ENCODE measurements at places on chromosomes 13 and 19.

- no peak for DNase-seq
Measured at GRCh38 chr19:17220207-17220758, 5.1 kb downstream of the USE1 start.

- DNase-seq: no peak
Measured at GRCh38 chr13:25371158-25371874, 458 bp upstream of the ATP8A2 start.

- DNase-seq: peak; percentile 70
Measured at GRCh38 chr19:56080669-56081401, 40.3 kb downstream of the ZNF787 start.

- DNase-seq: no peak
Measured at GRCh38 chr13:79989217-79989661, 351.7 kb downstream of the SPRY2 start.

GRCh38 chr13:48839171-48839570 is 136.5 kb upstream of the FNDC3A start:
- no peak for DNase-seq

- DNase-seq: no peak
Measured at GRCh38 chr19:2021453-2022140, 6.1 kb upstream of the BTBD2 start.

DNA sequence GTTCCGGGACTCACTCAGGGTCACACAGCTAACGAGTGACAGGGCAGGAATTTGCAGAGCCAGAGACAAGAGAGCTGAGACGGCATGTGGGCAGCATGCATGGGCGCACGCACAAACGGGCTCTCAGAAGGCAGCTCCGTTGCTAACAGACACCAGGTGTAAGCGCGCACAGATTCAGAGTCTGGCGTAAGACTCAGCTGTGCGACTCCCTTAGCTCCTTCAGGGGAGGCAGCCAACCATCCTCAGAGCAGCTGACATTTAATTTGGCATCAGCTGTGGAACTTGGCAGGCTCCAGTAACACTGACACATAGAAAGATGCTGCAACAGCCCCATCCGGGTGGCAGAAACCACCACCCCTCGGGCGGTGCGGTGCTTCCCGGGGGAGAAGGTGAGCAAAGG is 7.5 kb upstream of the TM6SF2 start:
- no peak for DNase-seq

DNA sequence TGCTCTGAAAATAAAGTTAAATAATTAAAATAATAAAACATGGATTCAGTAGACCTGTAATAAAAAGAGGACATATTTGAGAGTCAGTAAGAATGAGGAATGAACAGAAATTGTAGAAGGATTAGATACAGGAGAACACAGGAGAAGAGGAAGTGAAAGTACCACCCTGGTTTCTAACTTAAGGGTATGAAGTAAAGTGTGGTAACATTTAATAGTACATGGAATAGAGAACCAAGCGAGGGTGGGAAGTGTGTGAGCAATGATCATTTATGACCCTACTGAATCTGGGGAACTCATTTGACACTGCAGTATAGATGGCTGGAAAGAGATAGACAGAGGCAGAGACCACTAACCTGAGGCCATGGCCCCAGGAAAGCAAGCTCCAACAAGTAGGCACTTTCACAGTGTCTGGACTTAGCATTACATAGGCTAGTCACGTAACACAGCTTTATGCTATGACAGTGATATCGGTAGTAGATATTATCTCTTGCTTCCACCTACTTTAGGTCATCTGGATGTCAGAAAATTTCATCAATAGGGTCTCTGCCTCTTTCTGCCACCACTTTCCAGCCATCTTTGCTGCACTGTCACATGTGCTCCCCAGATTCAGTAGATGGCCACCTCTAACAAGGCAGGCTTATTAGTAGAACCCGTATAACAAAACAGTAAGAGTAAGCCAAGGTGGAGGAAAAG is 633.9 kb upstream of the MIR17HG start:
- no peak for DNase-seq

DNA sequence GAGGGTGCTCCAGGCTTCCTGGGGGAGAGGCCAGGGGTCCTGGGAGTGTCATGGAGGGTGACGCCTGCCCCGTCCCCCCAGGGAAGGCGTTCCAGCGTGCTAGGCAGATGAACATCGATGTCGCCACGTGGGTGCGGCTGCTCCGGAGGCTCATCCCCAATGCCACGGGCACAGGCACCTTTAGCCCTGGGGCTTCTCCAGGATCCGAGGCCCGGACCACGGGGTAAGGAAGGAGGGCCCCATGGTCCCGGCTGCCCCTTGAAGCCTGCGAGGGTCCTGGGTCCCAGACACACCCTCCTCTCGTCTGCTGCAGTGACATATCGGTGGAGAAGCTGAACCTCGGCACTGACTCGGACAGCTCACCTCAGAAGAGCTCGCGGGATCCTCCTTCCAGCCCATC is 11.4 kb downstream of the PTGER1 start:
- DNase-seq: no peak

DNA sequence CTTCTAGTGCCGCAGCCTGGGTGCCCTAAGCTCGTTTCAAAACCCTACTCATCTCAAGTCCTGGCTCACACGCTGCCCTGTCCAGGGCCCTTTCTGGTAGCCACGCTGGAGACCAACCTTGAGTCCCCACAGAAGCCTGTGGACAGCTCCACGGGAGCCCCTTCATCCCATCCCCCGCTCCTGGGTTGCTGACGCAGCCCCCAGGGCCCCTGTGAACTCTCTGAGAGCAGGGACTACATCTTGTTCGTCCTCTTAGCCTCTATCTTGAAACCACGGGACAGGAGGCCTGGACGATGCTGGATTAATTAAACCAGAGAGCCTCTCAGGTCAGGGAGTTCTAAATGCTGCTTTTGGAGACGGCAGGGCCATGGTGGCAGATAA is 7.4 kb downstream of the MLLT1 start:
- no peak for DNase-seq

GRCh38 chr19:17114414-17114831 is 38.8 kb downstream of the MYO9B start:
- no peak for DNase-seq

DNA sequence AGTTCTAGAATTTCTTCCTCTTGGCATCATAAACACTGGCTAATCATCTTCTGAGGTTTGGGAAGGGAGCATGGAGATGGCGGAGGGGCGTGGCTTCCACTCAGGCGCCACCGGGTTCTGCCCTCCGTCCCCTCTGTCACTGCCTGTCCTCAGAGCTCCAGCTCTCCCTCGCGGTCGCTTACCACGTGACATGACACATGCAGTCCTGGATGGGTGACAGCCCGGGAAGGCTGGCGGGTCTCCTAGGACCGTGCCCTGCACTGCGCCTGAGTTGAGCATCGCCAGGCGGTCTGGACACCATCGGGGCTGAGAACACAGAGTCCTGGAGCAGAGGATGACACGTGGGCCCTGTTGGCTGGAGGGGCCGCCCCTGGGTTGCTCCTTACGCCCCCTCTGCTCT is 123.3 kb downstream of the RAB20 start:
- DNase-seq: no peak

GRCh38 chr13:28147495-28147894 is 9.2 kb downstream of the PAN3 start:
- DNase-seq: no peak

GRCh38 chr13:49625392-49626079 is 2.8 kb upstream of the ARL11 start:
- no peak for DNase-seq

DNA sequence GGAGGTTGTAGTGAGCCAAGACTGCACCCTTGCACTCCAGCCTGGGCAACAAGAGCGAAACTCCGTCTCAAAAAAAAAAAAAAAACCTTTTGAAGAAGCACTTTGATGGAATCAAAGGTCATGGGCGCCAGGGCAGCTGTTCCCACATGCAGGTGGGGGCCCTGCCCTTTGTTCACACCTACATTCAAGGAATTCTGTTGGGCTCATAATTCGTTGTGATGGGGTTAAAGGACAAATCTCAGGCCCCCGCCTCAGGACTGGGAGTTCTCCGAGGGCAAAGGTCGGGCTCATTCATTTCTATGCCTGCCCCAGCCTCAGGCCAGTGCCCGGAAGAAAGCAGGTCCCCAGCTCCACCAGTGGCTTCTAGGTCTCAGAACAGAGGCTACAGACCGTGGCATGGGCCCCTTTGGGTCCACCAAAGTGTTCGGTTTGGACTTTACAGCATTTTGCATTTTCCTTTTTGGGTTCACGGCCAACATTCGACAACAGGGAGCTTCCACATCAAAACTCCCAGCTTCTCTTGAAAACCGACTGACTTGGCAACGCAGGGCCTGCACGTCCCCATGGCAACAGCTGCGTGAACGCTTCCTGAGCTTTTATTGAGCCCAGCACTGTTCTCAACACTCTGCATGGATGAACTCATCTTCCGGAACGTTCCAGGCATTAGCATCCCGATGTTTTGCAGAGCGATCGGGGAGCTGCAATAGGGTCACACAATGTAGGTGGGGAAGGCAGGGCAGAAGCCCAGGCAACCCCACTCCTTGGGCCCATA is 10.1 kb upstream of the GTF2F1 start:
- DNase-seq: no peak

GRCh38 chr13:62357887-62358645 is 942.4 kb upstream of the PCDH20 start:
- peak; percentile 70 for DNase-seq

DNA sequence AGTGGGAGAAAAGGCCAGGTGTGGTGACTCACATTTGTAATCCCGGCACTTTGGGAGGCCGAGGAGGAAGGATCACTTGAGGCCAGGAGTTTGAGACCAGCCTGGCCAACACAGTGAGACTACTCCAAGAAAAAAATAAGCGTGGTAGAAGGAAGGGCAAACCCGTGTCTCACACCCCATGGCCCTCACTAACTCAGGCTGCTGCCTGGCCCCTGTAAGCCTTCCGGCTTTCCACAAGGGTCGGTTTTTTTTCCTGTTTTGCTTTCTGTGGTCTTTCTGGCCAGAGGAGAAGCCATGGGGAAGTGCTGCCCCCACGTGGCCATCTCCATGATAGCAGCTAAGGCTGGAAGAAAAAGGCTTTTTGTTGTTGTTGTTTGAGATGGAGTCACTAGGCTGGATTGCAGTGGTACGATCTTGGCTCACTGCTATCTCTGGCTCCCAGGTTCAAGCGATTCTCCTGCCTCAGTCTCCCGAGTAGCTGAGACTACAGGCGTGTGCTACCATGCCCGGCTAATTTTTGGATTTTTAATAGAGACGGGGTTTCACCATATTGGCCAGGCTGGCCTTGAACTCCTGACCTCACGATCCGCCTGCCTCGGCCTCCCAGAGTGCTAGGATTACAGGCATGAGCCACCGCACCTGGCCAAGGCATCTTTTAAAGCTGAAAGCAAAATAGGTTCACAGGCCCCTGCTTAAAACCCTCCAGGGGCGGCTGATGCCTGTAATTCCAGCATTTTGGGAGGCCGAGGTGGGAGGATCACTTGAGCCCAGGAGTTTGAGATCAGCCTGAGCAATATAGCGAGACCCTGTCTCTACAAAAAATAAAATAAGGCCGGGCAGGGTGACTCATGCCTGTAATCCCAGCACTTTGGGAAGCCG is 7.5 kb upstream of the ARHGEF18 start:
- peak; percentile 76 for DNase-seq

DNA sequence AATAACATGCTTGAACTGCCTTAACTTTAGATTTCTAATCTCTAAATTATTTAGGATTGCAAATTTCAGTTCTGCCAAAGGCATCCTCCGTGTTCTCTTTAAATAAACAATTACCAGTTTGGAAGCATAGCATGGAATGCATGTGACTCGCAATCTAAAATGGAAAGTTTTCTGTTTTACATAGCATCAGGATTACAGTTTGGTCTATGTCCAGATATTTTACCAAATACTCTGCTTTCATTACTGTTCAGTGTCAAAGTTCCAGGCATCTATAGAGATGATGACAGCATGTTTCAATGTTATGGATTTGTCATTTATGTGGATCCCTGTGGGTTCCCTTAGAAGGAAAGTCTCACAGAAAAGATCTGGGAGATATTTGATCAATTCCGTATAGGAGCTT is 16.8 kb downstream of the FLT1 start:
- no peak for DNase-seq

- DNase-seq: no peak
Measured at GRCh38 chr19:33638167-33639034, 16.6 kb downstream of the CHST8 start.

DNA sequence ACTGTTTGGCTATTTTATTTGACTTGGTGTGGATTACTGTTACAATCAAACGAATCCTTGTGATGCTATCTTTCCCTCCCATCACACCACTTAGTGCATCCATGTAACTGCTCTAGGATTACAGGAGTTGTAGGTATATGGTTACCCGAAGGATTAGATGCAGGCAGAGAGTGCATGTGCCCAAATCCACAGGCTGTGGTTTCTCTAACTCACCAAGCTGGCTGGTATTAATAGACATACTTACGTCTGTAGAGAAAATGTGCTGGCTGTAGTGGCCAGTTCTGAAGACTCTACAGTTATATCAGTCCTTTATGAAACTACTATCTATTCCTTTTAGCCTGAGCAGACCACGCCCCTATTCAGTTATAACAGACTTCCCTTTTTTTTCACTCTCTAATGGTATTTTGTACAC is 1.1 kb upstream of the HMGB1 start:
- no peak for DNase-seq

DNA sequence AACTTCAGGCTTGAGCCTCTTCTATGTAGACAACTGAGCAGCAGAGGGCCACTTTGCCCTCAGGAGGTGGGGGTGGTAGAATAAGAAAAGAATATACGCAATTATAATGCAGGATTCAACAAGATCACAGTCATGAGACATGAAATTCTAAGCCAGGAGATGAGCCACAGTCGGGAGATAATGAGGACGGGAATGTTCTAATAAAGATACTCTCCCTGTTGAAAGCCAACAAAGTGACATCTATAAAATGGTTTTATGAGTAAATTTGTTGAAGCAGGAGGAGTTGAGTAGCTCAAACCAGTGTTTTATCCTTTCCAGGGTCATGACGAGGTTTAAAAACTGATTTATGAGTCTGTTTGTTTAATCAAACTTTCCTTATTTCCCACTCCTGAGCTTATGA is 152.0 kb upstream of the SERP2 start:
- no peak for DNase-seq

GRCh38 chr19:18392417-18392816 is 5.0 kb downstream of the LRRC25 start:
- no peak for DNase-seq

GRCh38 chr13:72643311-72643989 is 84.0 kb downstream of the MZT1 start:
- no peak for DNase-seq

GRCh38 chr19:28607066-28607583 is 605.8 kb downstream of the UQCRFS1 start:
- DNase-seq: no peak

DNA sequence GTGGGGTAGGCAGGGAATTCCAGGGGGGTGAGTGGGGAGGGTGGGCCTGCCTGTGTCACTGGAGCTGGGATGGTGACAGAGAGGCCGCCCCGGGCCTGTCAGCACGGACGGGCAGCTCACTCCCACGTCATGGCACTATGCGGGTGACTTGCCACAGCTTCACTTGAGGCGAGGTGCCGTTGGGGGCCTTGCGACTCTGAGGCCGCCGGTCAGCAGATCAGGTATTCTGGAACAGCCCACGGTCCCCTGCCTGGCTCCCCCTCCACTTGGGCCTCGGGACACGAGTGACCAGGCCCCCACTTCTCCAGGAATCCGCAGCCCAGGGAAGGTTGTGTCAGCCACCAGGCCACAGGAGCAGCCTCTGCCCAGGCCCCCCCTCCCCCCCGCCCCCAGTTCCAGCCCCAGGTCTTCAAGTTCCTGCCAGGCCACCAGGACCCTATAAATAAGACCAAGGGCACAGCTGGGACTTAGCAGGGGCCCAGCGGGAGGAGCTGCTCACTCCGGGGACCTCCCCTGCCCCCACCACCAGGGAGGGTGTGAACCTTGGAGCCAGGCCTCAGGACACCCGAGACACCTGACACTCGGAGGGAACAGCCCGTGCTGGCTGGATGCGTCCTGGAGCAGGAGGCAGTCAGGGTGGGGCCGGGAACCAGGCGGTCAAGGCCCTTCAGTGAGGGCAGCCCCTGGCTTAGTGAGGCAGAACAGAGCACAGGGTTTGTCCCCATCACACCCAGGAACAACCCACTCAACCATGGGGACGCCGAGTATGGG is 2.7 kb upstream of the MIDN start:
- DNase-seq: no peak
